ENCODE measurements at places on chromosomes 3 and 15.

GRCh38 chr3:8712908-8713255 lies 20.7 kb upstream of the CAV3 start:
- DNase-seq = no peak

DNA sequence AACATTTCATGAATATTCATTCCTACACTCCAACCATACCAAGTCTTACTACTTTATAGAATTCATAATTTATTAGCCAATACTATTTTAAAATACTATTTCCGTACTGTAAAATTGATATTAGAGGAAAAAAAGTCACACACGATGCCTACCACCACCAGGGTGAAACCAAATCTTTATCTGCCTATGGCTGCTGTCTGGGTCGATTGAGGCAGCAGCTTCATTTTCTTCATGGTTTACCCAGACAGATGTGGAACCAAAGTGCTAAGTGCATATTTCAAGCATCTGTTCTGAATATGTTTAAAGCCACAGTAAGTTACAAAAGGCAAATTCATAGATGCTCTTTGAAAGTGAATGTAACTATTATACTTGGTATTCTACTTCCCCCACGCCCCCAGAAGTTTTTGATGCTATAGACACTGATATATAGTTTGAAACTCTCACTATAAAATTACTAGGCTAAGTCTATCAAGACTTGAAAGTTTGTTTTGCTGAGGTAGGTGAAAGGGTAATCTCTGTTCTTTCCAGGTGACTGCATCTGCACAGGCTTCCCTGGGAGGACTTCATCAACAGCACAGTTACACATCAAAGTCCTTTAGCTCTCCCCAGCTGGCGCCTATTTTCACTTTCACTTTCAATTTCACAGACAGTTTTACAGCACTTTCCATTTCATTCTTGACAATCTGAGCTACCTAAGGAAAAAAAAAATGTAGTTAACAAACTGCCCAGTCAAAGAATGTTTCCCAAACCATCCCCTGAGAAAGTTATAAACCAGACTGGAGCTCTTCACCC lies 113.9 kb downstream of the POLQ start:
- DNase-seq = peak; percentile 44

GRCh38 chr3:113678773-113679172 lies 17.7 kb downstream of the USF3 start:
- no peak for DNase-seq

GRCh38 chr15:39247574-39247973 lies 333.3 kb upstream of the THBS1 start:
- DNase-seq = no peak

- DNase-seq = no peak
Observed at GRCh38 chr3:114364806-114365654, 71.2 kb downstream of the TIGIT start.

GRCh38 chr15:88909956-88910831 lies 3.0 kb downstream of the MFGE8 start:
- DNase-seq = no peak

GRCh38 chr3:133962849-133963248 lies 66.9 kb downstream of the SLCO2A1 start:
- DNase-seq = no peak

DNA sequence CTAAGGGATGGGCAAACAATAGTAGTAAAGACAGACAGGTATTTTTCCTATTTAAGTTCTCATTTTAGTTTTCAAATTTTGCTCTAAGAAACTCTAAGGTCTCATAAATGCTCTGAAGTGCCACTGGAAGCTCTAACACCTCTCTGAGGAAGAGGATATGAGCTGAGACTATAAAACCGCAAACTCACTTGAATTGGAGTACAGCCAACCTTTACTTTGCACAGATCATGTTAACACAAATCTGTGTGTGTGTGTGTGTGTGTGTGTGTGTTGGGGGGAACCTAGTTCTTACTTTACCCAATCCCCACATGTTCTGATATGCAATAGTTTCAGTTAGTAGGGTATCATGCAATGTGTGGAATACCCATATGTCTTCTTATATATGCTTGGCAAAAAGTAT lies 446.8 kb downstream of the CHL1 start:
- no peak for DNase-seq

DNA sequence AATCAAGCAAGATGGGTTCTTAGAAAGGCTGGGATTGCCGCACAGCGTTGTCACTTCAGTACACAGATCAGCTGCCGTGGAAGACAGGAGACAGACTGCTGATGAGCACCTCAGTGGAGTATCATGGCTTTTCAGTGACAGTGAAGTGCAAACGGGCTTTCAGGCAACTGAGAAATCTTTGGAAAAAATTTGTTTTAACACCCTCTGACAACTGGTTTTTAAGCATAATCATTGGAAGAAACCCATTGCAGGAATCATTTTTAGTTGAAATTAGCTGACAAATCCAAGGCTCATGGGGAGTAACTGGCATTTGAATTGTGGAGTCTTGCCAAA lies 418.8 kb downstream of the OTOL1 start:
- DNase-seq = no peak

GRCh38 chr3:43949594-43949993 lies 258.9 kb downstream of the ABHD5 start:
- no peak for DNase-seq

DNA sequence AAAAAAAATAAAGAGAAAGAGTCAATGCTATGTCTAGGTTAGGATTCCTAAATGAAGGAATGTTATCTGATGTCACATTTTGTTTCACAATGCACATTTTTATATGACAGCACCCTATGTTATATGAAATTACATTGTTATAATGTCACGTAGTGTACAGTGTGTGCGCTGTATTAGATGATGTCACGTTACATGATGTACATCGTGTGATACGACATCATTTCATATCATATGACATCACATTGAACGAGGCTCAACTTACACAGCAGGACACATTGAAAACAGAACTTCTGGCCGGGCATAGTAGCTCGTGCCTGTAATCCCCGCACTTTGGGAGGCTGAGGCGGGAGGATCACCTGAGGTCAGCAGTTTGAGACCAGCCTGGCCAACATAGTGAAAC lies 150.0 kb downstream of the OCA2 start:
- no peak for DNase-seq

- no peak for DNase-seq
Observed at GRCh38 chr3:188978421-188979171, 193.2 kb upstream of the TPRG1 start.

DNA sequence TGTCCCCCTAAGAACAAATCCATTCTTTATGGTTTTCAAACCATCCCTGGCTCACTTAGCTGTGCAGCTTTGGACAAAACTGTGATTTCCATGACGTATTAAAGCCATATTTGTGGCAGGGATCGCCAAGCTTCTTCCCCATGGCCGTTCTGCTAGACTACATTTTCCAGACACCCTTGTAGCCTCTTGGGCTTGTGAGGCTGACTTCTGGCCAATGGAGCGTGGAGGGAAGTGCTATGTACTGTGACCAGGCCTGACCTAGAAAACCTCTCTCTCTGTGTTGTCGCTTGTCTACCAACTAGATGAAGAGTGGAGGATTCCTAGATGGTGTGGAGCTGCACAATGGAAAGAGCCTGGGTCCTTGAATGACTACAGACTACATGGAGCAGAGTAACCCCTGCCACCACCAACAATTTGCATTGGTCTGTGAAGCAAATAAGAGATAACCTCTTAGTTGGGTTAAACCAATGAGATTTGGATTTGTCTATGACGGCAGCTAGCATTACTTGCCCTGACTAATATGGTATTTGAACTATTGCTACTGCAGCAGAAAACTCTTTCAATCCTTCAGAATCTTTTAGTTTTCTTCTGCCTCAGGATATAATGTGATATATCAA lies 22.1 kb upstream of the MGLL start:
- no peak for DNase-seq

DNA sequence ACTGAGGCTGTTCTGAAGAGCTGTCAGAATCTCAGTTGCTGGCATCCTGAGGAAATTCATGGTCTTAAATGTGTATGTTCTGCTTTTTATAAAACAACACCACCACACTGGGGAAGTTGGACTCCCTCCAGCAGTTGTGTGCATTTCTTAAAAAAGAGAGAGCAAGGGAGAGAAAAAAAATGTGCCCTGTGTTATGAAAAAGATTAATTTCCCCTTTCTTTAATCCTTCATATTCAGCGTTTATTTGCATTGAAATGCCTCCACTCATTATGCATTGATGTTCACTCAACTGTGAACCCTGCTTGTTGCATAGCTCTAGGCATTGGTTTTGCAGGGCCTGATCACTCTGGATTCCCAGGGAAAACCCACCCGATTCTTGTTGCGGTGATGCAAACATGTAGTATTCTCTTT lies 4.4 kb upstream of the ZNF609 start:
- no peak for DNase-seq

GRCh38 chr15:68538311-68538710 lies 40.5 kb upstream of the CORO2B start:
- no peak for DNase-seq

DNA sequence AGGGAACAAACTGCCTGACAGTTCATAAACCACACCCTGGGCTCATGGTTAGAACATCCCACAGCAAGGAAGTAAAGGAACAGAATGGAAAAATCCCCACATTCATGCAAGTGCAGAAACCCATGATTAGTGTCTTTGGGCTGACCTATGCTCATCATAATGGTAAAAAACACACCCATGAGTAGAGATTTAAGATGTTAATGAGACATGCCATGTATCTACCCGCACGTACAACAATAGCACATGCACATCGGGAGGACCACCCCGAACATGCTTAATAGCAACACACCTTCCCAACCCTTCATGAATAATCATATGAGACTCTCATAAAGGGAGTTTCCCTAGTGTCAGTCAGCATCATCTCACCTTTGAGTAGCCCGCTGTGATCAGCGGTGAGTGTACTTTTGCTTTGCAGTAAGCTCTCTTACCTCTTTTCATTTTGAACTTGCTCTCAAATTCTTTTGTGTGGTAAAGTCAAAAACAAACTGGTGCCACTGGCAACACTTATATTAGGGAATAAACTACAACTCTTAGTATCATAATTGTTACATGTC lies 23.2 kb downstream of the ZBED2 start:
- peak; percentile 55 for DNase-seq

DNA sequence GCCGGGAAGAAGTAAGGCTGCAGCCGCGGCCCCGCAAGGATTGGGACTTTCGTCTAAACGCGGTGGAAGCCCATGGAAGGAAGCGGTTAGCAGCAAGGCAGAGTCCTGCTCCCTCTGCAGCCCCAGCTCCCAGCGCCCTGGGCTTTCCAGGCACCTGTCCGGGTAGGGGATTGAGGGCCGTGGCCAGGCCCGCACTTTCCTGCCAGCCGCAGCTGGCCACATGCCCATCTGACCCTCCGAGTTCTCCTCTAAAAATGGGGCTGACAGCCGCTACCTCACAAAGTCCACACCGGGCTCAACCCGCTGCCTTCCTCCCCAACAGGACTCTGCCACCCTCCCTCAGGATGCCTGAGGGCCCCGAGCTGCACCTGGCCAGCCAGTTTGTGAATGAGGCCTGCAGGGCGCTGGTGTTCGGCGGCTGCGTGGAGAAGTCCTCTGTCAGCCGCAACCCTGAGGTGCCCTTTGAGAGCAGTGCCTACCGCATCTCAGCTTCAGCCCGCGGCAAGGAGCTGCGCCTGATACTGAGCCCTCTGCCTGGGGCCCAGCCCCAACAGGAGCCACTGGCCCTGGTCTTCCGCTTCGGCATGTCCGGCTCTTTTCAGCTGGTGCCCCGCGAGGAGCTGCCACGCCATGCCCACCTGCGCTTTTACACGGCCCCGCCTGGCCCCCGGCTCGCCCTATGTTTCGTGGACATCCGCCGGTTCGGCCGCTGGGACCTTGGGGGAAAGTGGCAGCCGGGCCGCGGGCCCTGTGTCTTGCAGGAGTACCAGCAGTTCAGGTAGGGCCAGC lies 1.9 kb downstream of the NEIL1 start:
- DNase-seq = no peak

- no peak for DNase-seq
Observed at GRCh38 chr3:38354588-38355330, 8.2 kb downstream of the XYLB start.

GRCh38 chr15:78397382-78397781 lies 40.6 kb upstream of the IREB2 start:
- no peak for DNase-seq

GRCh38 chr3:365268-365667 lies 168.7 kb downstream of the CHL1 start:
- DNase-seq = no peak

GRCh38 chr3:81354119-81354518 lies 407.3 kb downstream of the GBE1 start:
- no peak for DNase-seq

GRCh38 chr15:71532994-71533393 lies 277.4 kb upstream of the NR2E3 start:
- no peak for DNase-seq

GRCh38 chr3:9230596-9230995 lies 18.9 kb downstream of the SRGAP3 start:
- no peak for DNase-seq

- no peak for DNase-seq
Observed at GRCh38 chr3:105585-105984, 91.0 kb upstream of the CHL1 start.

DNA sequence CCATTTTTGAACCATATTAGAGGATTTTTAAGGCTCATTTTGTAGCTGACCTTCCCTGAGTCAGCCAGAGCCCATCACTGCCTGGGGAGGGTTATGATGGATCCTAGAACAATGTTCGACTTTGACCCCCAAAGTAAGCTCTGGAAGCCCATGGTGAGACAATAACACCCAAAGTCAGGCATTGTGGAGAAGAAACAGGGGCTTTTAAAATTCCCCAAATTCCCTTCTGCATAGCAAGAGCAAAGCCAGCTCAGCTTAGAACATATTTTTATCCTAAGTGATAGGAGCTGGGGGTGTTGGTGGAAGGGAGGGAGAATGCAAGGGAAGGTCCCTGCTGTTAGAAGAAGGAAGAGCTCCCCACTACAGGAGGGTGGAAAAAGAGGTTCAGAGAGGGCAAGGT lies 4.0 kb downstream of the ITGA11 start:
- DNase-seq = no peak

- DNase-seq = no peak
Observed at GRCh38 chr15:92637626-92638025, 17.9 kb downstream of the FAM174B start.

DNA sequence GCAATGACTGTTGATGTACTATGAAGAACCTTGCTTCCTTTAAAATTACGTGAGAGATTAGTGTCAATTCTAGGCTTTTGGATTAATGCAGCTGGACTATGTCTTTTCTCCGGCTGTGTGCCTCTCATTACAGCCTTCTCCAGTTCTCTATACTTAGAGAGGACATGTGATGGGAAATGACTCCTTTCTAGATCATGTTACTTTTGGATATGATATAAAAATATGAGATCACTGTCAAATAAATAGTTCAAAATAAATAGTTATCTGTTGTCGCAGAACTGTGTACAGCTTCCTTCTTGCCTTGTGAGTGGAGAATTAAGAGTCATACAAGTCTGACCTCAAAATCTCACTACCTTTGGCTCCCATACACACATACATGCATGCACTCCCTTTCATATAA lies 592.4 kb downstream of the DIPK2A start:
- no peak for DNase-seq

DNA sequence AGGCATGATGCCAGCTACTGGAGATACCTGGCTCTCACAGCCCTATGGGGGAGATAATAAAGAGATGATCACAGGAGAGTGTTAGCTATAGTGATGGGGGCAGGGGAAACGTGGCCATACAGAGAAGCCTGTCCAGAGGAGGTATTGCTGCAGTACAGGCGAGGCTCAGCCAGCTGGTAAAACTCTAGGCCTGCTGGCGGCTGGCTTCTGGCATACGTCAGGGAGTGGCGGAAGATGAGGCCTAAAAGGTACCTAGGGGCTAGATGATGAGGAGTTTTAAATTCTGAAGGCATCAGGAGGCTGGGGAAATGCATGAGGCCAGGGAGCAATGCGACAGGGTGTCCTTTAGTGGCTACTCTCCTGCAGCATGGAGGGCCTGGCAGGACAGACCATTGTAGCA lies 110.7 kb downstream of the EEFSEC start:
- DNase-seq = no peak

- no peak for DNase-seq
Observed at GRCh38 chr3:73061416-73061815, at the start of gene EBLN2. TSS of gene EBLN2 (plus strand) at chr3:73061659. CDS start at chr3:73062082, 423 bp downstream.
